Eye (tissue), 1 donor: ENCODE measurements at places on chromosomes 1 and 21.
A peak's percentile ranks its signal among the peaks of the same experiment; 100 is the strongest.

- no peak for DNase-seq
These were observed 25.1 kb upstream of the CLIC4 start for GRCh38 chr1:24720152-24720551.

GRCh38 chr1:223008808-223009207 lies 134.2 kb downstream of the TLR5 start:
- no peak for DNase-seq

DNA sequence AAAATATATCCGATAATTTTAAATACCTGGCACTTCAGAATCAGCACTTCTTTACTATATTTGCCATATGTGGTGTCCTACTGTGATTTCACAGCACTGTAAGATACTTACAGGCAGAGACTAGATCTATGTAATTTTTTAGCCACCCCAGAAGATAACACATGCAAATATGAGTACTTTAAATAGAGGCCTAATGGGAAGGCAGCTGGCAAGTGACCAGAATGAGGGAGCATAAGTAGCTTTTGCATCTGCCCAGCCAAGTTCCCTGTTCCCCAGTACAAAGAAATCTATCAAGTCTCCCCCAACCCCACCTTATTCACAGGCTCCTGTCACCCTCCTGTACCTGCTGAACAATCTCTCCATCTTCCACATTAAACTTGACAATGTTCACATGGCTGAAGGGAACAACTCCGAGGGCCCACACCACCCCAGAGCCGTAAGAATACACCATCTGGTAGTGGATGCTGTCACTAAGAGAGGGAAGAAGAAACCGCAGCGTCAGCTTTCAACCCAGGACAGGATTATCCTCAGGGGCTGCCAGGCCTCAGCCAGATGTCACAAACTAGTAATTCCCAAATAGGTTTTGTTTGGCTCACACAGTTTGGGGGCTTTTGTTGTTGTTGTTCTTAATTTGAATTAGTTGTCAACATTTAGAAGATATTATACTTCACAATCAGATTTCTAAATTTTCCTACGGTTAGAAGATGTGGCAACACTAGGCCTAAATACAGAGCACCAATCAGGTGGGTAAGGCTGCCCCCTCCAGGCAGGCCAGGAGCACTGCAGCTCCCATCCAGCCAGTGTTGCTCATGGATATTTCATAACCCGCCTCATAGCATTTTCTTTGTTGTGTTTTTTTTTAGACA lies 10.4 kb downstream of the EMC1 start:
- DNase-seq = peak; percentile 70

DNA sequence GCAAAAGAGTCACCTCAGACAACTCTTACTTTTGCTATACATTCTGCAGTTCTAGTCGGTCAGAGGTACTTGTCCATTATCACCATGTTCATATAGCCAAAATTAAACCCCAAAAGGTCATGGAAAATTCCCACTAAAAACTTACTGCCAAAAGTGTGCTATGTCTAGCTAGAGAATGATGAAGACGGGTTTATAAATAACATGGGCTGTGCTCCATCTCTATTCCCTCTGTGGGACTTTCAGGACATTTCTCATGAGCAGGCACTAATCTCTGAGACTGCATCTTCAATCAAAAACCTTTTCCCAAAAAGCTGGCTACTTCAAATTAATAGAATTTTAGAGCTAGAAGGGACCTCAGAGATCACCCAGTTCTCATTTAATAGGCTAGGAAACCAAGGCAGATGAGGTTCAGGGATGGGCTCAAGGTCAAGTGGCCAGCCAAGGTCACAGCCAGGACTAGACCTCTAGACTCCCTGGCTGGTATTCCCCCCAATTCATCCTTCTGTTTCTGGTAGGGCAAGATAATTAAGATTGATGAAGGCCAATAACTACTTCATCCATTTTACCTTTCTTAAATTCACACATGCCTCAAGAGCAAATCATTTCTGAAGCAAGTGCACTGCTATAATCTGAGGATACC lies 21.0 kb upstream of the MOB3C start:
- DNase-seq = no peak

DNA sequence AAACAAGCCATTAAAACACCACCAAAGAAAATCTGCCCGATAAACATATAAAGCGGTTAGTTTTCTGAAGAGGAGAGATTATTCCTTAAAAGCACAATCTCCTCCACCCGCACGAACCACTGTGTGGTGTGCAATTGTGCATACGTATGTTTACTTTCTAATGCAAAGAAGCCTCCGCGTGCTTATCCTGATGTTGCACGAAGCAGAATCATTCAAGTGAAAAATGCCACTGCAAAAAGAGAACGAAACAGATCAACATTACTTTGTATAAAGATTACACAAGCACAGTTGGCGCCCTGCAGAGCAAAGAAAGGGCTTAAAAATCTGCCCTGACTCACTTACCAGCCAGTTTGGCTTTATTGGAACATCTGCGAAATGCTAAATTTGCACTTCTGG lies 166.8 kb downstream of the ZNF281 start:
- no peak for DNase-seq
